Bronchus fibroblast of lung (primary cell): ENCODE measurements at places on chromosomes 7 and 10. TPM values are rescaled to one million over a fixed set of nuclear protein-coding genes. Genes with fewer than 3 reads are reported as not detected.

The OR2A12 gene
- total RNA-seq, result not detected in 2 replicates

The SLC18A3 gene
- not detected in 2 replicates for total RNA-seq

The TUBAL3 gene
- not detected in 2 replicates for total RNA-seq

The HELLS gene
- 15.9 and 28.6 TPM in 2 replicates for total RNA-seq

The HOXA6 gene
- total RNA-seq, result 3.0 and 3.9 TPM in 2 replicates
